Caco-2 (cell line): ENCODE measurements at places on chromosomes 2 and 18. TPM values are rescaled to one million over a fixed set of nuclear protein-coding genes. Genes with fewer than 3 reads are reported as not detected.

TMEM127 gene
- 43.3 and 49.1 TPM in 2 replicates for total RNA-seq

RTKN gene
- total RNA-seq = 123 and 139 TPM in 2 replicates

KIAA2012 gene
- total RNA-seq = 0.27 and 0.37 TPM in 2 replicates

DHRS9 gene
- not detected in 2 replicates for total RNA-seq

SOCS6 gene
- 19.0 and 23.2 TPM in 2 replicates for total RNA-seq

RABL2A gene
- 15.2 and 16.6 TPM in 2 replicates for total RNA-seq

ITSN2 gene
- 42.8 and 49.4 TPM in 2 replicates for total RNA-seq

CHST9 gene
- 20.6 and 26.5 TPM in 2 replicates for total RNA-seq

RGPD3 gene
- total RNA-seq = 0.14 and 0.27 TPM in 2 replicates
